Motor neuron (in vitro differentiated cells): ENCODE measurements at places on chromosomes 7 and 10. TPM values are rescaled to one million over a fixed set of nuclear protein-coding genes. Genes with fewer than 3 reads are reported as not detected.

CNTNAP2 gene
- 0.09 and 1.9 TPM in 2 replicates for total RNA-seq

MOGAT3 gene
- not detected in 2 replicates for total RNA-seq

CFAP69 gene
- total RNA-seq, result 3.8 and 8.4 TPM in 2 replicates

UCN3 gene
- total RNA-seq, result not detected in 2 replicates

MUC12 gene
- 9.6 and 13.4 TPM in 2 replicates for total RNA-seq

PPA1 gene
- total RNA-seq, result 168 and 213 TPM in 2 replicates

PRKG1 gene
- total RNA-seq, result 22.8 and 29.4 TPM in 2 replicates
